MCF 10A (cell line): ENCODE measurements at places on chromosomes 5 and 9. TPM values are rescaled to one million over a fixed set of nuclear protein-coding genes. Genes with fewer than 3 reads are reported as not detected.

DNA sequence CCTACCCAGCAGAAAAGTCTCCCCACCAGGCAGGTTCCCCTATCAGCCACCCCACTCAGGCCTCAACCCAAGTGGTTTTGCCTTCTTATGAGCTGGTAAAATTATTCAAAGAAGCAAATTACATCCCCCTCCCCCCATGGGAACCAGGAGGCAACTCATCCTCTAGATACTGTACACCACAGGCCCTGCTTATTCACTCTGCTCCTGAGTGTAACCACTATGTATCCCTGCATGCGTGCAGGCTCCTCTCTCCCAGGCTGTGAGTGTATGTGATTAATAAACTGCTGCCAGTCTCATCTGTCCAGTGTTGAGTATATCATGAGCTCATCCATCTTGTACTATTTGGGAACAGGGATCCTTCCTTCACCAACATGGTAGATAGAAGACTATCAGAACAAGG, 8.6 kb downstream of the KCTD16 start:
- H3K36me3 ChIP-seq, result no peaks in the 10 kb centered on the region
- DNase-seq, result no peak
- no peak overlapping the region for H3K27ac ChIP-seq
- H3K27me3 ChIP-seq, result no peaks in the 10 kb centered on the region

DNA sequence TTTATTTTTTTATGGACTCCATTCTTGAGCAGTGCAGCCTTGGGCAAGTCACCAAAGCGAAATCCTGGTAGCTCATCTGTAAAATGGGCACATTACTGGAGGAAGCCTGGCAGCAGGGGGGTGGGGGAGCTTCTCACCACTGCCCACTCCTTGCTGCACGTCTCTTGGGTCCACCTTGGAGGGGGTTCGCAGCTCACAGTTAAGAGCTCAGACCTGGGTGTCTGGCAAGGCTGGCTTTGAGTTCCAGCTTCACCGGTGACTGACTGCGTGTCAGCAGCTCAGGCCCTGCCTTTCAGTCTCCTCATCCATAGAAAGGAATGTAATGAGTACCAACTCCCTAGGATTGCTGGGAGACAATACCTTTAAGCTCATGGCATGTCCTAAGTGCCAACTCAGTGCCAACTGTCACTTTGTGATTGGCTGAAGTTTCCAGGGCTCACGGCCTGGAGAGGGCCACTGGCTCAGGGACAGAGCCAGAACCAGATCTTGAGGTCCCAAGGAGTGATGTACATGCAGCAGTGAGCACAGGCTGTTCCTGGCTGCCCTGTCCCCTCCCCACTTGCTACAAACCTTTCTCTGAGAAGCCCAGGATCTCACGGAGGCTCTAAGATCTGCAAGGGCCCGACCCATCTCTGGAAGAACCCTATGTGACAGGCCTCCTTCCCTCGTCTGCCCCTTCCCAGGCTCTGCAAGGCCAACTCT, 72.9 kb downstream of the C9orf50 start:
- no peak for DNase-seq
- H3K27ac ChIP-seq, result no peak overlapping the region
- peaks cover 5% of the 10 kb centered on the region for H3K4me1 ChIP-seq
- no peaks in the 10 kb centered on the region for H3K27me3 ChIP-seq
- H3K4me3 ChIP-seq, result no peak overlapping the region

DNA sequence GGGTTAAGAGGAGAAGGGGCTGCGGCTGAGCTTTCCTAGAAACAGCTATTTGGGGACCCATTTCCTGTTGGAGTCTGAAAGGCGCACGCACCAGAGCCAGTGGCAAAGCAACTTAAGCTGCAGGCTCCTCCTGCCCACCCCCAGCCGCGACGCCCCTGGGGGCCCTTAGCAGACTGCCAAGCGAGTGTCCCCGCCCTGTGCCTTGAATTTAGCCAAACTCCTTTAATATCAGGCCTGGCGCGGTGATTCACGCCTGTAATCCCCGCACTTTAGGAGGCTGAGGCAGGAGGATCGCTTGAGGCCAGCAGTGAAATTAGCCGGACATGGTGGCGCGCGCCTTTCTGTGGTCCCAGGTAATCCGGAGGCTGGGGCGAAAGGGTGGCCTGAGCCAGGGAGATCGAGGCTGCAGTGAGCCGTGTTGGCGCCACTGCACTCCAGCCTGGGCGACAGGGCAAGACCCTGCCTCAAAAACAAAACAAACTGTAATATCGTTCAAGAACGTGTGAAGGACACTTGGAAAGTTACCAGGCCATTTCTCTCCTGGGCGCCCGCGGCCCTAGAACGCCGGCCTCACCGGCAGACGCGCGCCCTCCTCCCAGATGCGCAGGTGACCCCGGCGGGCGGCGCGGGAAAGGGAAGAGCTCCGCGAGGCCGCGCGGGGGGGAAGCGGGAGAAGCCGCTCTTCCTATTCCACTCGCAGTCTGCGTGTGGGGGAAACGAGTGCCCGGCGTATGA, 1.0 kb upstream of the F2R start:
- peak overlapping the region; percentile 79 for H3K4me3 ChIP-seq
- H3K36me3 ChIP-seq, result peaks cover 12% of the 10 kb centered on the region
- H3K27me3 ChIP-seq, result no peaks in the 10 kb centered on the region
- DNase-seq, result no peak

GRCh38 chr5:76736679-76737556, 21.0 kb downstream of the F2R start:
- H3K36me3 ChIP-seq, result peaks cover 20% of the 10 kb centered on the region
- H3K27ac ChIP-seq, result no peak overlapping the region

DNA sequence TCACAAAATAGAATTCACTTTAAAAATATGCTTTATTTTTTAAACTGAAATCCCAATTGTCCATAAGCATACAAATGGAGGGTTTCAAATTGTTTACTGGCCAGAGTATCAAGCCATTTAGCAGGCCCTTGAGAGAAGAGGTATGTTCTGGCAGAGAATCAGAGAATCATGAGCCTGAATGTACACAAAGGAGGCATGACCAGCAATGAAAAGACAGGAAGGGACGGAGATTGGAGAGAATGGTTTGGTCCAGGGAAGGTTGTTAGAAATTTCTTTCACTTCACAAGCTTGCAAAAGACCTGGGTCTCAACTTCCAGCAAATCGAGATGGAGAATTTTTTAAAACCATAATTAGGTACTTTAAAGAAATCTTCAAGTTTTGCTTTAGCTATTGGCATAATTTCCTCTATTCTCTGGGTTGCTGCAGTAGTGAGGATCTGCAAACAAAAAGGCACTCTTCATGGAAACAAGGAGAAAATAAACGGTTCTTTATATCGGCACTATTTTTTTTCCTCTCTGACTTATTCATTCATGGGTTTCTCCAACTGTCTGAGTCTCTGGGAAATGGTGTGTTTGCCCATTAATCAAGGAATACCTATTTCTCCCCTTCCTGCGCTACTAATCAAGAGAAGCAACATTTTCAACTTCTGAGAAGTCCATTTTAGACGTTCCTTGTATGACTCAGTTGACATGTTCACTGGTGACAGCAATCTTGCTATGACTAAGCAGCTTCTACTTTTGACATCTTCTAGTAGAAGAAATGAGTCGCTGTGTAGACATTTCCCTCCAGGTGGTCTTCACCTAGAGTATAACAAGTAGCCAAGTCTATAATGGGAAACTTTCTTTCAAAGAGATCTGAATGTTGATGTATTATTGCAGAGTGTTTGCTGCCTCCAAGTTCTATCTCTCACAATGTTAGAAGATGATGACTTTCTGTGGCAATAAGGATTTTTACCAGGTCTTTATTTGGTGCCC, 23.1 kb upstream of the ERCC6L2 start:
- no peak overlapping the region for H3K4me3 ChIP-seq
- peaks cover 47% of the 10 kb centered on the region for H3K4me1 ChIP-seq
- peak; percentile 18 for DNase-seq
- H3K27ac ChIP-seq, result no peak overlapping the region
- H3K27me3 ChIP-seq, result no peaks in the 10 kb centered on the region

GRCh38 chr5:127844581-127845021, 141.4 kb downstream of the CCDC192 start:
- H3K36me3 ChIP-seq, result no peaks in the 10 kb centered on the region
- H3K4me1 ChIP-seq, result peaks cover 5% of the 10 kb centered on the region
- H3K27ac ChIP-seq, result no peak overlapping the region
- H3K27me3 ChIP-seq, result no peaks in the 10 kb centered on the region
- no peak overlapping the region for H3K4me3 ChIP-seq

DNA sequence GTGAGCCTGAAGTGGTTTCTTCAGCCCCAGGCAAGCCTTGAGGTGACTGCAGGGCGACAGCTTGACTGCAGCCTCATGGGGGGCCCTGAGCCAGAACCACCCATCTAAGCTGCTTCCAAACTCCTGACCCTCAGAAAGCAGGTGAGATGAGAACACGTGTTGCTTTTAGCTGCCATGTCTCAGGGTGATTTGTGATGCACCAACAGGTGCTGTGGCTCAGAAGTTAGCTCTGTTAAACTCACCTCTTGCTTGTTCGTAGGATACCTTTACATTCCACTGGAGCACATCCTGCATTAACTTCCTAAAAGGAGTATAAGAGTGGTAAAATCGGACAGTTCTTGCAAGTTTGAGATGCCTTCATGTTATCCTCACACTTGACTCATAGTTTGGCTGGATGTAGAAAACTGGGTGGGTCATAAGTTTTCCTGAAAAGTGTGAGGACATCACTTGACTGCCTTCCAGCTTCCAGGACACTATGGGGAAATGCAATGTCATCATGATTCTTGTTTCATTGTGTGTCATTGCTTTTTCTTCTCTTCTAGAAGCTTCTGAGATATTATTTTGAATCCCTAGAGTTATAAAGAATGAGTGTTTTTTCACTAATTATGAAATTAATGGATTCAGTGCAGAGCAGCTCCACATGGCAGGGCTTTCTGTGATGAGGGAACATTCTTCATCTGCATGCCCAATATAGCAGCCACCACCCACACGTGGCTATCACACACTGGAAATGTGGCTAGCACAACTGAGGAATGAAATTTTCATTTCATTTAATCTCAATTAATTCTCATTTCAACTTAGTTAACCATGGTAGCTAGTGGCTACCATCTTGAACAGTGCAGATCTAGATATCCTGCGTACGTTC, 92.3 kb downstream of the HSD17B3 start:
- no peaks in the 10 kb centered on the region for H3K36me3 ChIP-seq
- peaks cover 9% of the 10 kb centered on the region for H3K4me1 ChIP-seq
- no peak overlapping the region for H3K27ac ChIP-seq
- H3K27me3 ChIP-seq, result peaks cover 28% of the 10 kb centered on the region
- peak; percentile 90 for DNase-seq

GRCh38 chr9:34579104-34579807, 10.3 kb downstream of the CNTFR start:
- peaks cover 49% of the 10 kb centered on the region for H3K27me3 ChIP-seq
- no peaks in the 10 kb centered on the region for H3K36me3 ChIP-seq
- H3K4me3 ChIP-seq, result no peak overlapping the region
- DNase-seq, result no peak
- no peaks in the 10 kb centered on the region for H3K4me1 ChIP-seq
- no peak overlapping the region for H3K27ac ChIP-seq

GRCh38 chr5:485946-486491, 38.2 kb downstream of the SLC9A3 start:
- H3K4me1 ChIP-seq, result no peaks in the 10 kb centered on the region
- no peak overlapping the region for H3K27ac ChIP-seq
- no peaks in the 10 kb centered on the region for H3K27me3 ChIP-seq
- H3K4me3 ChIP-seq, result no peak overlapping the region
- no peak for DNase-seq
- peaks cover 1% of the 10 kb centered on the region for H3K36me3 ChIP-seq

GRCh38 chr5:181219262-181220177, 3.6 kb upstream of the TRIM41 start:
- no peaks in the 10 kb centered on the region for H3K27me3 ChIP-seq
- peaks cover 38% of the 10 kb centered on the region for H3K36me3 ChIP-seq
- H3K4me3 ChIP-seq, result peak overlapping the region; percentile 3
- H3K4me1 ChIP-seq, result peaks cover 34% of the 10 kb centered on the region
- DNase-seq, result no peak
- no peak overlapping the region for H3K27ac ChIP-seq

GRCh38 chr5:120098426-120098825, 365.7 kb upstream of the PRR16 start:
- no peak overlapping the region for H3K27ac ChIP-seq
- no peaks in the 10 kb centered on the region for H3K36me3 ChIP-seq
- no peak overlapping the region for H3K4me3 ChIP-seq
- H3K4me1 ChIP-seq, result peaks cover 22% of the 10 kb centered on the region

DNA sequence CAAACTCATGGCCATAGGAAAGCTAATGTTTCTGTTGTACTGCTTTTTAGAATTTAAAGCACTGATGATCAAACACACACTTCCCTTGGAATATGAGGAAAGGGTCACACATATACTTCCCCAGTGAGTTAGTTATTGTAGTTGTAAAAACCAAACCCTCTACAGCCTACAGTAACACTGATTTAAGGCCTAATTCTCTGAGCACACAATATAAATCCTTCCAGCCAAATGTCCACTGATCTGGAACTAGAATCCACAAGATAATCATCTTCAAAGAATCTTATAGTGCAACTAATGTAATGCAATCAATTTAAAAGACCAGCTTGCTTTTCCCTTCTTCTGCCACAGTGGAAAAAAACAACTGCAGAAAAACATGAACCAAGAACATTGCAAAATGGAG, 219.3 kb downstream of the CAAP1 start:
- H3K27ac ChIP-seq, result no peak overlapping the region
- no peak for DNase-seq

GRCh38 chr5:169943026-169943425, 37.3 kb downstream of the INSYN2B start:
- H3K4me1 ChIP-seq, result no peaks in the 10 kb centered on the region
- H3K4me3 ChIP-seq, result no peak overlapping the region
- no peaks in the 10 kb centered on the region for H3K27me3 ChIP-seq
- no peaks in the 10 kb centered on the region for H3K36me3 ChIP-seq
- no peak for DNase-seq

- no peak overlapping the region for H3K4me3 ChIP-seq
- DNase-seq, result no peak
- H3K4me1 ChIP-seq, result no peaks in the 10 kb centered on the region
- no peaks in the 10 kb centered on the region for H3K36me3 ChIP-seq
- H3K27ac ChIP-seq, result no peak overlapping the region
Measured at GRCh38 chr5:77292026-77292757, 81.7 kb downstream of the PDE8B start.

- peaks cover 5% of the 10 kb centered on the region for H3K4me1 ChIP-seq
- H3K27ac ChIP-seq, result peak overlapping the region; percentile 25
- H3K36me3 ChIP-seq, result peaks cover 6% of the 10 kb centered on the region
- no peaks in the 10 kb centered on the region for H3K27me3 ChIP-seq
- peak; percentile 65 for DNase-seq
Measured at GRCh38 chr5:40797273-40798011, 732 bp downstream of the PRKAA1 start.

DNA sequence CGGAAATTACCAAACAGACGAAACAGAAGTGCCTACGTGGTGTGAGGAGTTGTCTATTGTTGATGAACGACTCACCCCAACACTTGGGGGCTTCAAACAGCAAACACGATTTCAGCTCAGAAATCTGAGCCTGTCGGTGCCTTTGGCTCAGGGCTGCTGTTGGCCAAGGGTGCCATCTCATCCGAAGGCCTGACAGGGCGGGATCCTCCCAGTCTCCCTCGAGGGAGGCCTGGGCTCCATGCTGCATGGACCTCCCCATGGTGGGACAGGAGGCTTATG, 1.3 kb downstream of the LRRC14B start:
- peaks cover 12% of the 10 kb centered on the region for H3K27me3 ChIP-seq
- no peaks in the 10 kb centered on the region for H3K36me3 ChIP-seq
- H3K27ac ChIP-seq, result no peak overlapping the region
- no peak for DNase-seq
- no peak overlapping the region for H3K4me3 ChIP-seq

The FBP2 gene
- total RNA-seq, result not detected in 2 replicates

The DAB2IP gene
- 15.5 and 17.0 TPM in 2 replicates for total RNA-seq

The MARVELD2 gene
- 19.4 and 21.8 TPM in 2 replicates for total RNA-seq

The PCDHGB7 gene
- 0.75 and 1.2 TPM in 2 replicates for total RNA-seq

The ADRA1B gene
- 0.14 TPM in 1 of 2 replicates, not detected in the other for total RNA-seq
